ENCODE measurements at places on chromosomes 7 and 10.

DNA sequence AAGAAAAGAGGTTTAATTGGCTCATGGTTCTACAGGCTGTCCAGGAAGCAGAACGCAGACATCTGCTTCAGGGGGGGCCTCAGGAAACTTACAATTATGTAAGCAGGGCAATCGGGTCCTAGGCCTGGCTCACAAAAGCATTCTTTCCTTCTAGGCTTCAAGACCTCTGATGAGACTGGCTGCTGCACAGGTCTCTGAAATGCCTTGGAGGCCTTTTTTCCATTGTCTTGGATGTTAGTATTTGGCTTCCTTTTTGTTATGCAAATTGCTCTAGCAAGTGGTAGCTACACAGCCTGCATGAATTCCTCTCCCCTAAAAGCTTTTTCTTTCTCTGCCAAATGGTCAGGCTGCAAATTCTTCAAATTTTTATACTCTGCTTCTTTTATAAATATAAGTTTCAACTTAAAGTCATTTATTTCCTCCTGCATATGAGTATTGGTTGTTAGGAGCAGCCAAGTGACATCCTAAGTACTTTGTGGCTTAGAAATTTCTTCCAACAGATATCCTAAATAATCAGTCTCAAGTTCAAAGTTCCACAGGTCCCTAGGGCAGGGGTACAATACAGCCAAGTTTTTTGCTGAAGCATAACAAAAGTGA, 83.1 kb upstream of the SEMA3A start:
- DNase-seq, result no peak

GRCh38 chr10:111921821-111922220, 261.7 kb downstream of the GPAM start:
- DNase-seq, result no peak

- DNase-seq, result peak; percentile 12
These were observed 3.1 kb downstream of the PALS2 start for GRCh38 chr7:24576171-24577025.

- no peak for DNase-seq
These were observed 10.6 kb downstream of the SHLD2 start for GRCh38 chr10:87105446-87106124.

DNA sequence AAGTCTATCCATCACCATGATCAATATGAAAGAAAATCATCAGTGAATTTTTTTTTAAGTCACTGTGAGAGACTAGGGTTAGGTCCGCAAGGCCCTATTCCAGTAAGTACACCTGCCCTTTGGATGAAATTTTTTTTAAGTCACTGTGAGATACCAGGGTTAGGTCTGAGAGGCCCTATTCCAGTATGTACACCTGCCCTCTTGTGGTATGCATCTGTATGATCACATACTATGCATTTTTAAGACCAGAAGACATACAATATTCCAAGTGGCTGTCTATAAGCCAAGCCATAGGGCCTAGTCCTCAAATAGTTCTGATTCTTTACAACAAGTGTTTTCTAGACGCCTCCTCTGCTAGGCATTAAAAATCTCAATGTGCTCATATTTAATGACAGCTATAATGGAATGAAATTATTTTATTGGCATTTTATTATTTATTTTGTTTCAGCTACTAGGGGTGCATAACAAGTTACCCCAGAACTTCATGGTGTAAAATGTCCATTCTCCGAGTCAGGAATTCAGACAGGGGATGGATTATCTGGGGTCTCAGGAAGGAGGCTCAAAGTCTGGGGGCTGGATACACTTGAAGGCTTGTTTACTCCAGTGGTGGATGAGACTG, 53.1 kb downstream of the TEX36 start:
- no peak for DNase-seq

GRCh38 chr10:112752288-112752687, 197.8 kb upstream of the TCF7L2 start:
- no peak for DNase-seq

GRCh38 chr10:102775935-102776669, 32.4 kb downstream of the WBP1L start:
- peak; percentile 69 for DNase-seq

DNA sequence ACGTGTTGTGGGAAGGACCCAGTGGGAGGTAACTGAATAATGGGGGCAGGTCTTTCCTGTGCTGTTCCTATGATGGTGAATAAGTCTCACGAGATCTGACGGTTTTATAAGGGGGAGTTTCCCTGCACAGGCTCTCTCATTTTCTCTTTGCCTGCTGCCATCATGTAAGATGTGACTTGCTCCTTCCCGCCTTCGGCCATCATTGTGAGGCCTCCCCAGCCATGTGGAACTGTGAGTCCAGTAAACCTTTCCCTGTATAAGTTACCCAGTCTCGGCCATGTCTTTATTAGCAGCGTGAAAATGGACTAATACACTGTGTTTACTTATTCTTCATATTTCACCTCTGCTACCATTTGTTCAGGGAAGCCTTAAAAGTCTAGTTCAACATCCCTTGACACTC, 2.2 kb upstream of the DNAAF5 start:
- no peak for DNase-seq

DNA sequence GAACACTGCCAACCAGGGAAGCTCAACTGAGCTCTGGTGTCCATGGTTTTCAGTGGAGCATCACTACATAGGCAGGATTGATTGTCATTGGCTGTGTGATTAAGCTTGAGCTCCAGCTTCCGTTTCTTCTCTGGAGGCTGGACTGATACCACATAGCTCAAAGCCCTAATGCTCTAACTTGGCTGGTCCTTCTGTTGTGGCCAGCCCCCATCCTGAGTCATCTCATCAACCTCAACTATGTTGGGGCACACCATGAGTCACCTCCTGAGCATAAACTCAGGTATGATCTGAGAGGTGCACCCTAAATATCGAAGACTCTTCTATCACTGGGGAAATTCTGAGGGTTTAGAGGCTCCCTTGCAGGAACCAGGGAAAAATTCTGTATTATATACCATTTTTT, 114.5 kb upstream of the INHBA start:
- DNase-seq, result no peak

DNA sequence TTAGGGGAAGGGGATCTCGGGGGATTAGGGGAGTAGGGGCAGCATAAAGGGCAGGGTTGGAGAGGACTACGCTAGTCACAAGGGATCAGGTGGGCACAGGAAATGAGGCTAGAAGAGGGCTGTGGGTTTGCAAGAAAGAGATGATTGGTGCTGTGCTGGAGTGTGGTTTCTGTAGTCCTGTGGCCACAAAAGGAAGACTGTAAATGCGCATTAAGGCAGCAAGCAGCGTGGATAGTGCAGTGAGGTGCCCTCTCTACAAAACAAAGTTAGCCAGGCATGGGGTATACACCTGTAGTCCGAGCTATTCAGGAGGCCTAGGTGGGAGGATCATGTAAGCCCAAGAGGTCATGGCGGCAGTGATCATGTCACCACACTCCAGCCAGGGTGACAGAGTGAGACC, 212.1 kb downstream of the MLLT10 start:
- DNase-seq, result no peak

- DNase-seq, result no peak
These were observed 1.9 kb downstream of the MAGI2 start for GRCh38 chr7:79451580-79451979.

- DNase-seq, result no peak
These were observed 136.4 kb downstream of the WNT2 start for GRCh38 chr7:117186218-117187010.

DNA sequence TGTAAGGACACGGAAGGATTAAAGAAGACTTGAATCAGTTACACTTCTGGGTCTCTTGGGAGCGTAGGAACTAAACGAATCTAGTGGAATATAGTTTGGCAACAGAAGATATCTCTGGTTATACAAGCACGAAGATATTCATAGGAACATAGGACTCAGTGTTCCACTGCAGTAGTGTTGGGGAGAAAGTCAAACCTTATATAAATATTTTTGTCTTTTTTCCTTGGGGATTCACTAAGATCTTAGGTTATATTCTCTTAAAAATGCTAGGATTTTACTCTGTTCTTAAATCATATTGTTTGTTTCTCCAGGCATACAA, 21.4 kb downstream of the PRKAR2B start:
- DNase-seq, result no peak

DNA sequence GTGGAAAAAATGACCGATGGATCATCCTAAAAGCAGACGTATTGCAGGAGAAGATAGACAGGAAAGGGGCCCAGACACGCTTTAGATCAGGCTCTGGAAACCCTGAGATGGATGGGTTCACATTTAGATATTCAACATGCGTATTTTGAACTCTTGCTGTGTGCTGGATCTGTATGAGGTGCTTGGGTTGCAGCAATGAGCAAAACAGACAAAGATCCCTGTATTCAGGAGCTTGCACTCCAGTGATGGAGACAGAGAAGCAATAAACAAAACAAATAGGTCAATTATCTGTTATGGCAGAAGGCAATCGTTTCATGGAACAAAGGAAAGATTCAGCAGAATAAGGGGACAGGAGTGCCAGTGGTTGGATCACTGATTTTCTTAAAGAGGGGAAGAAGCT, 201.9 kb upstream of the AGK start:
- no peak for DNase-seq

DNA sequence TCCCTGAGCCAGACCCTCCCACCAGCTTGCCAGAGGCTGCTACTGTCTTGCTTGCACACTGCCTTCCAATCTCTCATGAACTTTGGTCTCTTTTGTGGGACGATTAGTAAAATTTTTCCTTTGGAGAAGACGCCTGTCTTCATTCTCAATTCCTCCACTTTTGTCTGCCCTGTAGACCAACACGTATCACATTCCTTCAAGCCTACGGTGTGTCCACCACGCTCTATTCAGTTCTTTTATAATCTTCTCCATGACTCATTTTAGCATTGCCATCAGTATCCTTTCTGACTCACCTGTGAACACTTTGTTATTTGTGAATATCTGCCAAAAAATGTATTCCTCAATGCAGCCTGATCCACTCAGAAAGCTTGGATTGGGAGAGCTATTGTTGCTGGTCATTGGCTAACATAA, 1.4 kb downstream of the GIMAP5 start:
- DNase-seq, result no peak

DNA sequence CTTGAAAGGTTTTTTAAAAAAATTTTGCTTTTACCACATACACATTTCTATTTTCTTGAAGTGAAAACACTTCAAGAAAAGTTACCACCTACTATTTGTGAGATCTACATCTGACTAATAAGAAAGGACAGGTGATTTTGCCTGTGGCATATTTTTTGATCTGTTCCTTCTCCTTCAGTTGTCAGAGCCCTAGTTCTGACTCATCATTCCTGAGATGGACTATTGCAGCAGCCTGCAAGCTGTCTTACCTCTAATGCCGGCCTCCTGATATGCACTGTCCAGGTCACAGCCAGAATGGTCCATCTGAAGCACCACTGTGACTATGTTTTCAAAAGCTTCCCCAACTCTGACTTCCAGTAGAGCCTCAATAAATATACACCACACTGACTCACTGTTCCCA, 28.2 kb upstream of the ANK3 start:
- DNase-seq, result no peak

All from CD14-positive monocyte (primary cell).